ENCODE measurements at places on chromosomes 3 and 15.
A peak's percentile ranks its signal among the peaks of the same experiment; 100 is the strongest.

- peak; percentile 12 for DNase-seq
Measured at GRCh38 chr15:31392761-31393401, 66.2 kb downstream of the KLF13 start.

DNA sequence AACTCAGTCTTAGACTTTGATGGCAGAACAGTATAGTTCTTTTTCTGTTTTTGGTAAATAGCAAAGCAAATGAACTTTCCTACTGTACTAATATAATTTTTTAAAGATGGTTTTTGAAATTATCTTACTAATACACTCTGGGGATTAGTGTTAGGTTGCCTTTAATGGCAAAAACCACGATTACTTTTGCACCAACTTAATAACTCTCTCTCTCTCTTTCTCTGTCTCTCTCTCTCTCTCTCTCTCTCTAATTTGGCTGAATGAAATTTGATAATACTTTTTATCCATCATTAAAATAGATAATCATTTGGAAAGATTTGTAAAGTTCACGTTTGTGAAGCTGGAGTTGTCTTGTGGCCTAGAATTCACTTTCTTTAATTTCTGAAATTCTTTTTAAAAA is 257.8 kb downstream of the LPP start:
- no peak for DNase-seq

DNA sequence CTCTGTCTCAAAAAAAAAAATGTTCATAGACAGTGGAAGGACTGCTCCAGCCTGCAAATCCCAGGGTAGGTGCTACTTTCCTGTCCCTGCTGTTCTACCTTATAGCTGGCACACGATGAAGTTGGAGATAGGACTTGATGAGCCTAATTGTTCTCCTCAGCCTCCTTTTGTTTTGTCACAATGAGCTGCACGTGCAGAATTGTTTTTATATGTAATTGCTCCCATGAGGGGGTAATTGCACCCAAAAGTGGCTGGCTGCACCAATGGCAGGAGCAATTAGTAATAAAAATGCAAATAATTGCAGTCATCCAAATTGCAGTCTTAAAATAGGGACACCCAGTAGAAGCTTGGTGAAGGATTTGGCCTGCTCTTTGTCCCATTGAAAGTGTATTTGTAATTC is 63.0 kb upstream of the PFN2 start:
- no peak for DNase-seq

GRCh38 chr3:14358426-14359211 is 43.8 kb upstream of the SLC6A6 start:
- no peak for DNase-seq

GRCh38 chr3:190169877-190170276 is 49.2 kb upstream of the P3H2 start:
- no peak for DNase-seq

- no peak for DNase-seq
Measured at GRCh38 chr3:100108464-100109079, 5.7 kb downstream of the FILIP1L start.

DNA sequence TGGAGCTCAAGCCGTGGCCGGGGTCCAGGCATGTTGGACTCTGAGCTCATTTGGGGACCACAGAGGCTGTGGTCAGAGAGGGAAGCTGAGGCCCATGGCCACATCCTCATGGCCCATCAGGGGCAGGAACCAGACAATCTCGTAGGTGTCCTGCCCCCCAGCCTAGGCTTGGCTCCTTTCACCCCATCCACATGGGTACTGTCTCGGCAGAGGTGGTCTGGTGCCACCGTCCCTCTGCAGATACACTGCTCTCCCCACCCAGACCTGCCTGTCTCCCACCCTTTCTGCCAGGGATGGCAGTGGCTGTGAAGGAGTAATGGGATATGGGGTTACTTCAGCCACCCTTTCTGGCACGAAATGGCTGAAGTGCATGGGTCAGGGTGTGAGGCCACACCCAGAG is 7.9 kb downstream of the PRSS50 start:
- no peak for DNase-seq

DNA sequence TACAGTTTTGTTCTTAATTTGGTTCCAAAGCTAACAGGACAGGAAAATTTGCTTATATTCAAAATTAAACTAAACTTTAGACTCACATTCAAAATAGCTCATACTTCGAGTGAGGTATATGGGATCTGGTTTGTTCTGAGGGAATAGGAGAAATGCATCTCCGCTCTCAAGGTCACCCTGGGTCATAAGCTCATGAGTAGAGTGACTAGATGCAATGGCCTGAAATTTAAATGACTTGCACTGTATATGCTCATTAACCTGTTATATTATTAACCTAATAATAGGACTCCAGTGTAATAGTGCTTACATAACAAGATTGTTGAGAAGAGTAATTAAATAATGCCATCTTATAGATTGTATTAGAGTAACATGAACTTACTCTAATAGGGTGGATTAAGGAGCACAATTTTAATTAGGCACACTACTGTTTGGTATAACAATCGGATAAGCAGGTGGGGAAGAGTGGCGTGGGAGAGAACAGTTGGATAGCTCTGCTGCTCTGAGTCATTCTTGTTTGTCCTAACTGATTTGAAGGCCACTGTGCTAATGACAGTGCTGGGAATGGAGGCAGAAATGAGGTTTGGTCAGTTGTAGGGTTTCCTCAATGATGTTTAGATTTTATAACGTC is 5.2 kb downstream of the NKTR start:
- no peak for DNase-seq

- DNase-seq: no peak
Measured at GRCh38 chr3:70658513-70659310, 346.3 kb upstream of the MDFIC2 start.

Measured in activated CD4-positive, alpha-beta T cell treated with anti-CD3 and anti-CD28 coated beads, Interleukin-2, amount 10 ng/mL, durations not matched to agents 7 days and 5 days (primary cell).